ENCODE measurements at places on chromosomes 11 and 22.

GRCh38 chr11:69301455-69302401 is 7.8 kb downstream of the MYEOV start:
- no peak for DNase-seq

- DNase-seq = no peak
Observed at GRCh38 chr11:72704783-72705265, 30.6 kb upstream of the PDE2A start.

DNA sequence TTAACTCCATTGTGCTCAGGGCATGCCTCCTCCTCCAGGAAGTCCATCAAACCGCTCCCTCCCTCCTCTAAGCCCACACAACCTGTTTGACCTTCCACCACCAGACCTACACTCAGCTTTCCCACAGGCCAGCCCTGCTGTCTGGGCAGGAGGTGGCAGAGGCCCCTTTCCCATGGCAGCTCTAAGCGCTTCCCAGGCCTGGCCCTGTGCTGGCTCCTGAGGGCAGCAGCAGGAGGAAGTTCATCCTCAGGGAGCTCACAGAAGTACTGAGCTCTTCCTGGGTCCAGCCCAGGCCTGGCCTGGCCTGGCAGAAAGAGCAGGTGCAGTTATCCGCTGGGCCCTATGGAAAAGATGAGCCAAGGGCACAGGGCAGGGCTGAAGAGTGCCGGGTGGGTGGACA is 31.4 kb downstream of the ARAP1 start:
- DNase-seq = no peak

GRCh38 chr22:47250995-47251765 is 488.7 kb downstream of the TBC1D22A start:
- no peak for DNase-seq

Measured in stimulated activated CD8-positive, alpha-beta memory T cell treated with anti-CD3 and anti-CD28 coated beads, Interleukin-4, amount 100 ng/mL, for 1 hour (primary cell).